ENCODE measurements at places on chromosomes 4 and X.
A peak's percentile ranks its signal among the peaks of the same experiment; 100 is the strongest.

DNA sequence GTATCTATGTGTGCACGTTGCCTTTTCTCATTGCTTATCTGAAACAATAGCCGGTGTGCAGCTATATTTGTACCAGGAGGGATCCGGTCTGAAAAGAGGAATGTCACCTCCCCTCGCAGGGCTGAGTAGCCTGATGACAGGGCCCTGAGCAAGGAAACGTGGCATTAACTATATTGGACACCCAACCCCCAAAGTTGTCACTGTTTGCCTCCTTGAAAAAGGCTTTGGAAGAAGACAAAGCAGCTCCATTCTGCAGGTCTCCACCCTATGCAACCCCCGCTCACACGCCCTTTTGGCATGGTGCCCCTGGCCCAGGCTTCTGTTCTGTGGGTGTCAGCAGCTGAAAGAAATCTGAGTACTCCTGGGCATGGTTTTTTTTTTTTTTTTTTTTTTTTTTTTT, 8.2 kb downstream of the PRRG3 start:
- peak; percentile 4 for DNase-seq

- DNase-seq: no peak
These were observed 48.3 kb upstream of the WDR1 start for GRCh38 chr4:10164877-10165283.

- DNase-seq: no peak
These were observed 31.6 kb downstream of the UGDH start for GRCh38 chr4:39495446-39496213.

GRCh38 chrX:16892504-16893362, 22.6 kb upstream of the RBBP7 start:
- DNase-seq: no peak
